ENCODE measurements at places on chromosomes 7 and 10. TPM values are rescaled to one million over a fixed set of nuclear protein-coding genes. Genes with fewer than 3 reads are reported as not detected.

DNA sequence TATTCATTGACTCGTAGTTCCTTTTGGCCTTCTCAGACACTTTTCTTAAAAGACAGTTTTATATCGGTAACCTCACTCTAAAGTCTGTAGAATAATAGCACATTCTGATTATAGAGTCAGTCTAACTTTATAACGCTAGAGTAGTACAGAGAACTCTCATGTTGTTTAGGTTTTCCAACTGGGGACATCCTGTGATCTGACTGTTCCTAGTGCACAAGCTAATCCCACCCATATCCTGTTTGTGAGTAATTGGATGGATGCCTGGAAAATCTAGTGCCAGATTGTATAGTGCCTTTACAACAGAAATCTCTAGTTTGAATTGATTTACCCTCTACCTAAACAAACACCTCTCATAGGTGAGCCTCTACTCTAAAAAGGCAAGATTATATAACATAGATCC is 107.4 kb downstream of the ZEB1 start:
- no peak for DNase-seq

Gene EN2
- total RNA-seq, result not detected

Gene PSD
- total RNA-seq, result 4.9 TPM

DNA sequence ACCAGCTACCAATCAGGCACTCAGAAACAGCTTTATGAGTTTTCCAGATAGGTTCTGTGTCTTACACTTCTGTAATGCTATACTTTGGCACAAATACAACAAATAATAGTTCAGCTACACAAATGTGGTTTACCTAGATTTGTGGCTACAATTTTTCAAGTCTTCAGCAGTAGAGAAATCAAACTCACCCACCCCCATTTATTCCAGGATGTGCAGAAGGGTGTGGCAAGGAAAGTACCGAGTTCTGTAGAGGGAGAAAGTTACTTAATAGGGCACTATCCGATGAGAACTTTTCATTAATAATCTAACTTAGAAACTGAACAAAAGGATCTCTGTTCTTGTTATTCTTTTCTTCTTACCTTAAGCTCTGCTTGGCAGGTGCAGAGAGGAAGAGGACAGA is 30.3 kb upstream of the ATP6V0A4 start:
- DNase-seq, result no peak

DNA sequence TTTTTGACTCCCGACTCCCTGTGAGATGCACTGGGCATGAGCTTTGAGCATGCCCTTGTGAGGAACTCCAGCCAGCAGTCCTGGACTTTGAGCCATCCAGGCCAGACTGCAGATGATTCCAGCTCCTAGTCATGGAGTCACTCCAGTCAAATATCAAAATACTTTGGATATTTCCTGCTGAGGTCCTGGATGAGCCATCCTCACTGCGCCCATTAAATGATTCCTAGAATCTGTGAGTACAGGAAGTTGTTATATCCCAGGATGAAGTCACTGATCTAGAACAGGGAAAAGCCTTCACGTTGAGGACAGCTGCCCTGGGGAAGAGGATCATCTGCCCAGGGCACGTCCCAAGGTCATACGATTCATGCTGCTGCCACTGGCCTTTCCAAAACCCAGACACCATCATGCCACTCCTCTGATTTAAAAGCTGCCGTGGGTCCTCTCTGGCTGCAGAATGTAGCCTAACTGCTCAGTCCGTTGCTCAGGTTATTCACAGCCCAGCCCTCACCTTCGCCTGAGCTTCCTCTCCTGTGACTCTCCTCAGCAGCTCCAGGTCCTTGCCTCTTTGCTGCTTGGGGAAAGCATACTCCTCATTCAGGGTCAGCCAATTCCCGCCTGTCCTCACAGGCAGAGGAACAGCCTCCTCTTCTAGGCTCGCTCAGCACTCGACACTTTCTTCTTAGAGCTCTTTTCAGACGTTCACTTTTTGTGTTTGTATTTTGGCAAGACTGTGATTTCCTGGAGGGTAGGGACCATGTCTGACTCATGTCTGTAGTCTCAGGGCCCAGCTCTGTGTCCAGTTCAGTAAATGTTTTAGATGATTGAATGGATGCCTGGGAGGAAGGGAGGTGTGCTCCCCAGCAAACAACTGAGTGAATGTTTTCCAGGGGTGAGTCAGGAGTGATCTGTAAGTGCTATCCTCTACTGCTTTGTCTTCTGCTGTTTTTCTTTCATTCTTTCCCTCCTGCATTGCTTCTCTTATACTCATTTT is 157.8 kb downstream of the SNX10 start:
- no peak for DNase-seq

GRCh38 chr7:150374472-150374871 is 4.7 kb upstream of the ZNF775 start:
- DNase-seq, result no peak

Gene CYP2C8
- total RNA-seq, result not detected

All from CD4-positive, alpha-beta memory T cell (primary cell).